ENCODE measurements at places on chromosomes 16 and 17.

DNA sequence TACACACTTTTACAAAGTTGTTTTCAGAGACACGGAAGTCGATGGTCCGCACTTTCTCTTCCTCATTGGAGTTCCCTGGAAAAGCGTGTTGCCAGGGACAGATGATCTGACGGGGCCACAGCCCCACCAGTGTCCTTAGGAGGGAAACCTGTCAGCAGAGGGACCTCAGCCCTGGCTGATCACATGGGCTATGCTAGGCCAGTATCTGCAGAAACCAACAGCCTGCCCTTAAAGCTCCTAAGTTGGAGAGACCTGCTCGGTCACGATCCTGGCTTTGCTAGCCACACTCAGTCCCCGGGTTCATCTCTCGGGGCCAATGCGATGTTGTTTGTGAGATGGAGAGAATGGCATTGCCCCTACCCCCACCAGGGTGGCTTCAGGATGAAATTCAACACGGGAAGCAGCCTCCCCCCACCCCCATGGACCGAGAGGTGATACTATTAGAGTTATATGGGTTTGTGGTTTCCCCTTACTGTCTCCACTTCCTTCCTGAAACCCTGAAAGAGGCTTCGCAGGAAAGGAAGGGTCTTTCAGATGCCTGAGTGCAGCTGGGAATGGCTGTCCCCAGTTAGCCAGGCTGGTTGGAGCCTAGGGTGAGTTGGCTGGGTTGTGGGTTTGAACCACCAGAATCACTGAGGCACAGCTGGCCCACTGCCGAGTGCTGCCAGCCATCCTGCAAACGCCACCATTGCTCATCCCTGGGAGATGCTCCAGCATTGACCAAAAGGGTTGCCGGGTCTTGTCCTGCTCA lies 16.6 kb downstream of the RMI2 start:
- DNase-seq, result no peak

DNA sequence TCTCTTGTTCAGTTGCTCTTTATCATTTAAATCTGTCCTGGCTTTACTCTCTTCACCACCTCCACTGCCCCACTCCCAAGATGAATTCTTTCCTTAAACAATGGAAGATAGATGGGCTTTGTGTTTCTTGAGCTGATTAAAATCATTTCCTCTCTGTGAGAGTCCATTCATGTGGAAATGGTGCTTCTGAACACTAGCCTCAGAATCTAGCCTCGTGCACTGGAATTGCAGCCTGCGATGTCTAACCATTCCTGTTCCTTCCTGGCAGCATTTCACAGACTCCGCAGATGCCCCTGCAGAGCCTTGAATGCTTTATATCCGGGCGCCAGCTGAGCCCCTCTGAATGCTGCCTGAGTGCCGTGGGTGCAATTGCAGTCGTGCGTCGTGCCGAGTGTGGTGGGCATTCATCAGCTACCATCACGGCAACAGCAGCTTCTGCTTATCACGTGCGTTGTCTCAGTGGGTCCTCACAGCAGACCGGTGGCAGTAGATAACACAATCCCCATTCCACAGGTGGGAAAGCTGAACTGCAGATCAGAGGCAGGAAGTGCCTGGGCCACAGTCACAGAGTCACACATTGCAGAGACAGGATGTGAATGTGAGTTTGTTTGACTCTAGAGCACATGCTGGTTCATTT lies 172.8 kb upstream of the WSCD1 start:
- DNase-seq, result no peak

DNA sequence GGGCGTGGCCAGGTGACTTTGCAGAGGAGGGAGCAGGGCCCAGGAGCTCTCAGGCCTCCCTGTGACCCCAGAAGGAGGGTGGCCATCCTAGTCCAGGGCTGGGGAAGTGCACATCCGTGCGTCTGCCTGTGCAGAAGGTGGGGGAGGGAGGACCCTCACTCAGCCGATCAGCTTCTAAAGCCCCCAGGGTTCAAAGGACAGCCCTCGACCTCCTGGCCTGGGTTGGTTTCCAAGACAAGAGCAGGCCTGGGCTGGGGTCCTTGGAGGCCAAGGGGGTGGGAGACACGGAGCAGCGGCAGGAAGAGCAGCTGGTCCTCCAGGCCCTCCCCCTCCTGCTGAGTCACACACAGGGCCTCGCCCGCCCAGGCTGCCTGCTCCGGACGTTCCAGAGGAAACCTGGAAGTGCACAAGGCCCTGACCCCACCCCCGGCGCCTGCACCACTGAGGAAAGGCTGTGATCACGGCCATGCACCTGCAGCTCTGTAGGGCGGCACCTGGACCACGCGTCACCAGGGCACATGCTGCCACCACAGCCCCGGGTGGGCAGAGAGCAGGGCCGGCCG lies 67.1 kb upstream of the ZNF469 start:
- no peak for DNase-seq

GRCh38 chr17:20200016-20200795 lies 191.0 kb downstream of the SPECC1 start:
- no peak for DNase-seq

DNA sequence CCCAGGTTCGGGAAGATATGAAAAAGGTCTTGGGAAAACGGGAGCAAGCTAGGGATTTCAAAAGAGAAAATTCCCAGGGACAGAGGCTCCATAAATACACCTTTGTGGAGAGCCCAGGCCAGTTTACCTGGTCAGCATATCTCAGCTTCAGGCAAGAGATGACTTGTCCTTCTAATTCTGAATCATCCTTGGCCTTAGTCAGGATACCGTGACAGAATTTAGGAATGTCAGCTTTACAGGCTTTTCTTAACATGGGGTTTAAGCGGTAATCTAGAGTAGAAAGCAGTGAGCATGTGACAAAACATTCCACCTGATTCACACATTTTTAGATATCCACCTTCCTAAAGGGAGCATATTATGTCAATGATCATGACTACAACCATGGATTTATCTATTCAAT lies 41.1 kb upstream of the CLEC18B start:
- DNase-seq, result no peak

- no peak for DNase-seq
Measured at GRCh38 chr17:19365833-19366636, 3.5 kb upstream of the B9D1 start.

GRCh38 chr17:69518951-69519350 lies 104.5 kb downstream of the MAP2K6 start:
- DNase-seq, result no peak

DNA sequence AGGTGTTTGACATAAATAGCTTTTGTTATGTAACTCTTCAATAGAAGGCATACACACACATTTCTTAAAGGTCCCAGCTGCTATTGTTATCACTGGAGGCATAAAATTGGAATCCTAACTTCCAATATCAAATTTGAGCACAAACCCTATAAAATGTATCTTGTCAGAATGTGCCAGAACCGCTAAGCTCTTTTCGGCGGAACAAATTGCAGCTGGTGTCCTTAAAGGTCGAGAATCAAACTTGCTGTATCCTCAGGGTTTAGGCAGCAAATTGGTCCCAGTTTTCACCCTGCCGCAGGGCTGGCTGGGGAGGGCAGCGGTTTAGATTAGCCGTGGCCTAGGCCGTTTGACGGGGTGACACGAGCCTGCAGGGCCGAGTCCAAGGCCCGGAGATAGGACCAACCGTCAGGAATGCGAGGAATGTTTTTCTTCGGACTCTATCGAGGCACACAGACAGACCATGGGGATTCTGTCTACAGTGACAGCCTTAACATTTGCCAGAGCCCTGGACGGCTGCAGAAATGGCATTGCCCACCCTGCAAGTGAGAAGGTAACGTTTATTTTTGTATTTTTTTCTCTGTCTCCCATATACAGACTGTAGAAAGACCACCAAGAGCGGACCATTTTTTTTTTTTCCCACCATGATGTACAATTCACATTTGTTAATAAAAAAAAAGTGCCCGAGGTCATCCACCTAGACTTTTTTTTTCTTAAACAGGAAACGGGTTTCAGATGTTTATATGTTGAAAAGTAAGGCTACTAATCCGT lies 297.1 kb downstream of the IRF8 start:
- DNase-seq, result no peak

GRCh38 chr16:49640581-49640980 lies 215.3 kb downstream of the ZNF423 start:
- DNase-seq, result no peak

DNA sequence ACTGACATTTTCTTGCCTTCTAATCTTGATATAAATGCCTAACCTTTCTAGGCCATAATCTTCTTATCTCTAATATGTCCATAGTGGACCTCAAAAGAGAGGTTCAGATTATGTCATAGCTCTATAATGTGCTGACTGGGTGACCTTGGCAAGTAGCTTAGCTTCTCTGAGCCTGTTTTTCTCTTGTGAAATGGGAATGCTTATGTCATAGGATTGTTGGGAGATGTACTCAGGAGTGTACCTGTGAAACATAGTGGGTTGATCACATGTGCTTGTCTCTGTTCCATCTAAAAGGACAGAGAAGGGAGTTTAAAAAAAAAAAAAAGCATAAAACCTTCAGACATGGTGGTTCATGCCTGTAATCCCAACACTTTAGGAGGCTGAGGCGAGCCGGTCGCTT lies 2.4 kb downstream of the MED9 start:
- DNase-seq, result no peak

DNA sequence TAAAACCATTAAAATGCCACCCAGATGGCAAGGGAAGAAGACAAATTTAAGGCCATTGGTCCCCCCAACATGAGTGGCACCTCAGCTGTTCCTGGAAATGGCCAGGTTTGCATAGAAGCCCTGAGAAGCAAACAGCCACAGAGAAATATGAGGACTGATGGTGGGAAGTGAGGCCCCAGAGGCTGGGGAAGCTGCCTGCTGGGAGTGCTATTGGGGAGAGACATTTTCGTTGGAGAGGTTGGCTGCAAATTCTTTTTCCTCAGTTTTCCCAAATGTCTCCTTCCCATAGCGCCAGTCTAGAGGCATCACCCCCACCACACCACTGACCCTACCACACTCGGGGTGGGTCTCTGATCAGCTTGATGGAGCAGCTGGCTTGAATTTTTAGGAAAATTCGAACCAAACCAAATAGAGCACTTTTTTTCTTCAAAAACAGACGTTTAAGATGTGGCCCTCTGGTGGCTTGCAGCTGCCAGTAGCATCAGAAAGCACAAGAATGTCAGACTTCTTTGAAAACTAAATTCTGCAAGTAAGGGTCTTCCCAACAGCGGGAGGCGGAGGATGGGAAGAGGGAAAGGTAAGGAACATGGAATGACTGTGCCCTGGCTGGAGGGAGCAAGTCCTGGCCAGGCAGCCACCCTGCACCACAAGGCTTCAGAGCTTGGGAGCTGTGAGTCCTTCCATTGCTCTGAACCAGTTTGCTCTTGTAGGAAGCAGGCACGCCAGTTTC lies 13.2 kb upstream of the SLC12A3 start:
- no peak for DNase-seq

DNA sequence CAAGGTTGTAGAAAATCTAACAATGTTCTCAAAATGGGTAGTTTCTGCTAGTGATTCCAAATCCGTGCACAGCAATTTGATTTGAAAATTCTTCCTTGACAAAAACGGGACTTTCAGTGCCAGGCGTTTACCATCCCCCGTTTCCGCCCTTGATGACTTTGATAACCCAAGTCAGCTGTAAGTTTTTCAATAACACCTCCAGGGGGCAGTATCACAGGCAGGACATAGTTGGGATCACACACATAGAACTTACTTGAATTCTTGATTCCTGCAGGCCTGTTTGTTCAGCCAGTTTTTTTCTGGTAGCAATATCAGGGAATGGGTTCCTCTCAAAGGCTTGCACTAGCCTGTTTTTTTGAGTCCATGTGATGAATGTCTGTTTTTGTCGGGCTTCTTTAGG lies 5.6 kb downstream of the DUXB start:
- DNase-seq, result no peak

GRCh38 chr16:30853758-30854157 lies 40.1 kb downstream of the BCL7C start:
- no peak for DNase-seq

DNA sequence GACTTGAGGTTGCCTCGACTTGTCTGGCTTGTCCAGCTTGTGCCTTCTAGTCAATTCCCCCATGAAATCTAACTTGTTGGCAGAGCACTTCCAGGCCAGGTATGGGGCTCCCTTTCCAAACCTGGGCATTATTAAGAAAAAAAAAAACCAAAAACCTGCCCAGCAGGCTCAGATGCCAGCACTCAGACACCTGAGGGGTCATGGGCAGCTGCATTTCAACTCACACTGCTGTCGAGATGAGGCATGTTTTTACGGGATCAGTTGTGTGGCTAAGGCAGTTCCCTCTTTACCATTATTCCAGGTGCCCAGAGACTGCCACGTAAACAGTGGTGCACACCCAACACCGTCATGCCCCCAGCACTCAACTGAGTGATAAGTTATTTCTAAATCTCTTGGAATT lies 17.8 kb downstream of the TMEM11 start:
- DNase-seq, result no peak

DNA sequence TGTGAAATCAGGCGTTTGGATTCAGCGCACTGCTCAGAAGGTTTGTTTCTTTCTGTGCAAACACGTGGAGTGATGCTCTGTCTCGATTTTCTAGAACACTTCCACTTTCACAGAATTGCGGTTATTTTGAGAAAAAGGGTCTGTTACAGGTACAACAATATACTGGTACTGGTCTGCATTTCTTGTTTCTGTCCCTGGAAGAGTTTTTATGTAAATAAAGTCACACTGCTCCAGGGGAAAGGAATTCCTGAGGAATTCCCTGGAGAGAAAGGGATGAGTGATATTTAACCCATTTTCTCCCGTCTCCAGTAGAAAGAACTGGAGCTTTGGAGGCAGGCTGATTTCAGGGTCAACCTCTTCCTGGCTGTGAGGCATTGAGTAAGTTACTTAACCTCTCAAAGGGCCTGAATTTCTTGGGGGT lies 16.2 kb upstream of the RMI2 start:
- DNase-seq, result no peak

- no peak for DNase-seq
Measured at GRCh38 chr16:27727941-27728340, 178.0 kb downstream of the KATNIP start.

GRCh38 chr17:35129154-35129972 lies 7.9 kb downstream of the FNDC8 start:
- DNase-seq, result no peak

DNA sequence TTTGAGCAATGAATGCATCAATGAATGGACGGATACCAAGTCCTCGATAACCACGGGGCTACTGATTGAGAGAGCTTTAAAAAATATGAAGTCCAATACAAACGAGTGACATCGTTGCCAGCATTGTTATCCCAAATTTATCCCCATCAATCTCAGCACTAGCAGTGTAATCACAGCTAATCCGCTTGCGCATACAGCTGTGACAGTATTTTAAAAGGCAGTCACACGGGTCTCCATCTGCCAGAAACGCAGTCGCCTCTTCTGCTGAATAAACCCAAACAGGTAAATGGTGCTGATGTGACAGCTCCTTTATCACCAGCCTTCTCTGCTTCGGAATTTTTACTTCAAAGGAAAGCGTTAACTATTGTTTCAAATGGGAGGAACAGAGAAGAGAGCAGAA lies 311.1 kb downstream of the XYLT1 start:
- no peak for DNase-seq

GRCh38 chr16:57029161-57030160 lies 40.1 kb downstream of the NLRC5 start:
- no peak for DNase-seq

- DNase-seq, result peak; percentile 74
Measured at GRCh38 chr16:27723711-27724481, 174.0 kb downstream of the KATNIP start.

GRCh38 chr16:65480281-65481091 lies 358.6 kb upstream of the CDH11 start:
- no peak for DNase-seq

Measured in sciatic nerve (tissue), 2 donors.